ENCODE measurements at places on chromosomes 12 and 14.
A peak's percentile ranks its signal among the peaks of the same experiment; 100 is the strongest.

- no peak for DNase-seq
Measured at GRCh38 chr14:64807551-64807950, 72.2 kb downstream of the SPTB start.

- no peak for DNase-seq
Measured at GRCh38 chr12:72077111-72077820, 138.6 kb downstream of the TPH2 start.

DNA sequence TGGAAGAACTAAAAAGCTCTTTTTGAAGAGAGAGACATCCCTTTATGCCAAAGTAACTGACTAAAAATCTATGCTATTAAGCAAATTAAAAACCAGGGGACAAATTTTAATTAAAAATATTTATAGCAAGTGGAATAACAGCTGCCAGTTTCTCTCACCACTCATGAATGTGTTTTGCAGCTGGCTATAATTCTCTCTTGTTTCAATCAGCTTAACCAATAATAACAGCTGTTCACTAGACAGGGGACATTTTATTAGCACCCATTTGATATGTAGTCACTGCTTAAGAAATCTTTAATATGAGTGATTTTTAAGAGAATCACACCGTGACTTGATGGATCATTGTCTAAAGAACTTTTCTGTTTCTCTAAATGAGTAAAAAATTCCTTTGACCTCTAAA is 34.2 kb upstream of the KRR1 start:
- no peak for DNase-seq

- no peak for DNase-seq
Measured at GRCh38 chr14:68509188-68509983, 283.5 kb downstream of the ZFP36L1 start.

GRCh38 chr14:64465831-64466554 is 694 bp downstream of the AKAP5 start:
- DNase-seq, result peak; percentile 28

DNA sequence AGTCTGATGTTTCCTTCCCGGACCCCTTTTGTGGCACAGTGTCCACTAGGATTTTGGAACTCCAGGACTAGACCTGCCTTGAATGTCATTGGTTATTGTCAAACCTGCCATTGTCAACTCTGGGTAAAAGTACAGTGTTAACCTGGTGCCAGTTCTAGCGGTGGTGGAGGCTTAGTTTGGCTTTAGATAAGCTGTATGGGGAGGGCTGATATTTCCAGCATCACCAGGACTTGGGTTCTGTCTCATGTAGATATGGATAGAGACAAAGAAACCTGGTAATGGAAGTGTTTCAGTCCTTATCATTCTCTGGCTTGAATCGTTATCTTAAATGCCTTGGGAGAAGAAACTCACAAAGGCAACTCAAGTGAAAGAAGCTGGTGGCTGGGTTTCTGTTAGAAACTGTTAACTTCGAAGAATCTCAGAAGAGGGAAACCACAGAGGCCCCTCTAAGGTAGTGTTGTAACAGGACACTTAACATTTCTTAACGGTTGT is 10.6 kb downstream of the CHST11 start:
- DNase-seq, result no peak

DNA sequence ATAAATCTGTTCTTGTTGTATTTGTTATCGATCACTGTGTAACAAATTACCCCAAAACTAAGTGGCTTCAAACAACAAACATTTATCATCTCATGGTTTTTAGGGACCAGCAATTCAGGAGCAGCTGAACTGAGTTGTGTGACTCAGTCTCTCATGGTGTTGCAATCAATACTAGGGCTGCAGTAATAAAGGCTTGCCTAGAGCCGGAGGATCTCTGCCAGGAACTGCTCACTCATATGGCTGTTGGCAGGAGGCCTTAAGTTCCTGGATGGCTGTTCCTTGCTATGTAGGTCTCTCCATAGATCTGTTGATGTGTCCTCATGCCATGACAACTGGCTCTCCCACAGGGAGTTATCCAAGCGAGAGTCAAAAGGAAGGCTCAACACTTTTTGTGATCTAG is 3.8 kb upstream of the PSMC6 start:
- peak; percentile 4 for DNase-seq

DNA sequence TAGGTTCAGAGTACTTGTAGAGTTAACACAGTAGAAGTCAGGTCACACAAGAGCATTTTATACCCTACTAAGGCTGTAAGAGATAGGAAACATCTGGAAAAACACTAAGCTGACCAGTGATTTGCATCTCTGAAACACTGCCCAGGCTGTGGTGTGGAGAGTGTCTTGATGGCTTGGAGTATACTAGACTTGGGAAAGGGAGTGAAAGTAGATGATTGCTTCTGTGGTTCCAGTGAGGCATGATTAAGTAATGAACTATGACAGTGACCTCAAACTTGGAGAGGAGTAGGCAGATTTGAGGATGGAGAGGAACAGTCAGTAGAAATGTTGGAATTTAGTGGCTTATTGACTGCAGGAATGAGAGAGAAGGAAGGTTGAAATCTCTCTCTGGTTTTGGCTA is 201.2 kb downstream of the FLRT2 start:
- DNase-seq, result no peak

DNA sequence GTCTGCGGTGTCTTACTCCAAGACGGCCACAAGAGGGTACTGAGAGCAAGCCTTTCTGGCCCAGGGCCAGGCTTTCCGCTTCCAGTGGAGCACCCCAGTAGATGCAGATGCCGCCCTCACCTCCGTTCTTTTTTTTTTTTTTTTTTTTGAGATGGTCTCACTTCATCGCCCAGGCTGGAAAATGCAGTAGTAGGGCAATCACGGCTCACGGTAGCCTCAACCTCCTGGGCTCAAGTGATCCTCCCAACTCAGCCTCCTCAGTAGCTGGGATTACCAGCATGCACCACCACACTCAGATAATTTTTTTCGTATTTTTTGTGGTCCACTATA is 5.6 kb upstream of the LBHD2 start:
- DNase-seq, result peak; percentile 80

- no peak for DNase-seq
Measured at GRCh38 chr12:13504736-13505135, 308.2 kb downstream of the EMP1 start.

DNA sequence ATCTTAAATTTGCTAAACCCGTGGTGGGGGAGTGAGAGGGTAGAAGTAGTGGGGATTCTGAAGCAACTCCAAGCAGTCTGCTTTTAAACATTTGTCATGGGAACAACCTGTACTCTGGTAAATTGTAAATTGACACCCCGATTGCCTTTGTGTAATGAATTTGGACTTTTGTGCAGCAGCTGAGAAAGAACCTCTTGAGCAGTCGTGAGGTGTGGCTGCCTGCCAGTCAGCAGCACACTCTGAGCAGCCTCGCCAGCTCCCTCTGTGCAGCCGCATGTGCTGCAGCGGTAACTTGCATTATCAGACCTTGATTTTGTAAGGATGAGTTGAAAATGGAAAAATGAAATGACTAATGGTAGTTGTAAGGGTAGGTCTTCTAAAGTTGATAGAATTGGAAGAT is 74.3 kb downstream of the SUSD6 start:
- no peak for DNase-seq

DNA sequence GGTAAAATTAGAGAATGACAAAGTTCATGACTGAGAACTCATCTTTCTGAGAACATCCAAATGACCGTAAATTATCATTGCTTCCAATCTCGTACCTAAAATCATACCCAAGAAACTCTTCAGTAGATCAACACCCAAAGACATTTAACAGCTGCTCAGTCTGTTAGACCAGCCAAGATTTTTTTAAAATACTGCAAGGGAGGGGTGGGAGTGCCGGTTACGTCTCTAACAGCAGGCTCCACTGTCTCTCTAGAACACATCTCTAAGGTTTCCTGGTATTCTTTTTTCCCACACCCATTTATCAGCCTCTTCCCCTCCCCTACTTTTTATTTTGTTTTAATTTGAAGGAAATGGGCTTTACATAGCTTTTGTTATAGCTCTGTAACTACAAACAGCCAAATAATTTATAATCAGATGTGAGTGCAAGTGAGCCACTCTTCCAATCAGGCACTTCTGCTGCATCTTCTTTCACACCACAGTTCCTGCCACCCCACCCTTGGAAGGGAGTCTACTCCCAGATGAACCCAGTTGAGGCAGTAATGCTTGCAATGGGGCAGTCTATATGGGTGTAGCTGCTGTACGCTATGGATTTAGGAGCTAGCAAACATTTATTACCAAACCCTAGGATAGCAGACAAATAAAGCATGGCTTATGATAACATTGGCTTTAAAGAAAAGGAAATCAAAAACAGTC is 21.9 kb downstream of the PTPRB start:
- DNase-seq, result no peak

DNA sequence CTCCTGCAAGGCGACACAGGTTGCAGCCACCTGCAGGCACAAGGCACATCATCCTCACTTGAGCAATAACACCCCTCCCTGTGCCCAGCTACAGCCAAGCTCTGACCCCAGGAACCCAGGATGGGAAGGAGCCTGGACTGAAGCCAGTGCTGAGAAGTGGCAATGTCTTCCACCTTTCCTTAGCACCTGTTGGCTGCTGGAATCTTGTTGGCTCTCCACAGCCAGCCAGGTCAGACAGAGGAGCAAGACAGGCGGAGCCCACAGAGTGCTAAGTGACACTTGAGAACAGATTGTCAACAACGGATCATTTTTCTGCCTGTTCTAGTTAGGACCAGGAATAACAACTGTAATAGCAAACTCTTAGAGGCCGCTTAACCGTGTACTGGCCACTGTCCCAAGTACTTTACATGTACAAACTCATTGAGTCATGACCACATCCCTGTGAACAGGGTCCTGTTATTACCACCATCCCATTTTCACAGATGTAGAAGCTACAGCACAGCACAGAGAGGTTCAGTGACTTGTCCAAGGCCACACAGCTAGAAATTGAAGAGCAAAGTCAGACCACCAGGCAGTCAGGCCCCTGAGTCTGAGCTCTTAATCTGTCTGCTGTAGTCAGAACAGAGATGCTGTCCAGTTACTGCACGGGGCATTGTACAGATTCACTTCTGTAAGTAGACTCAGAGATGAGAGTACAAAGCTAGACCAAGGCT is 45.6 kb downstream of the RNFT2 start:
- DNase-seq, result no peak

GRCh38 chr12:109999983-110000505 is 814 bp downstream of the ANKRD13A start:
- DNase-seq, result peak; percentile 19

- DNase-seq, result no peak
Measured at GRCh38 chr12:111318450-111318849, 50.4 kb downstream of the PHETA1 start.

- DNase-seq, result no peak
Measured at GRCh38 chr12:95100264-95101190, 27.1 kb upstream of the NR2C1 start.

DNA sequence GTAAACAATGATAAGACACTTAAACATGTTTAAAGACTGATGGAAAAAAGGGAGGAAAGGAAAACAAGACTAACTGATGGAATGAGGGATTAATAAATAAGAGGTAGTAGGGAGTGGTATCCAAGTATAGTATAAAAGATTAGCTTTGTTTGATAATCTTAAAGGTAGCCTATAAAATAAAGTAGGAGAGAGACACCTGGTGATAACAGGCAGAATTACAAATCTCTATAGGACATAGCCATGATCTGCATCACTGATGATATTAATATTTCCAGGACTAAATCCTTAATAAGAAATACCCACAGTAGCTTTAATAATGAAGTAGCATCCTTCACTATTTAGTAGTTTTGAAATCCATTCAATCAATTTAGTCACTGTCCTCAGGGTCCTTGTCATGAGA is 30.4 kb downstream of the DLGAP5 start:
- peak; percentile 65 for DNase-seq

DNA sequence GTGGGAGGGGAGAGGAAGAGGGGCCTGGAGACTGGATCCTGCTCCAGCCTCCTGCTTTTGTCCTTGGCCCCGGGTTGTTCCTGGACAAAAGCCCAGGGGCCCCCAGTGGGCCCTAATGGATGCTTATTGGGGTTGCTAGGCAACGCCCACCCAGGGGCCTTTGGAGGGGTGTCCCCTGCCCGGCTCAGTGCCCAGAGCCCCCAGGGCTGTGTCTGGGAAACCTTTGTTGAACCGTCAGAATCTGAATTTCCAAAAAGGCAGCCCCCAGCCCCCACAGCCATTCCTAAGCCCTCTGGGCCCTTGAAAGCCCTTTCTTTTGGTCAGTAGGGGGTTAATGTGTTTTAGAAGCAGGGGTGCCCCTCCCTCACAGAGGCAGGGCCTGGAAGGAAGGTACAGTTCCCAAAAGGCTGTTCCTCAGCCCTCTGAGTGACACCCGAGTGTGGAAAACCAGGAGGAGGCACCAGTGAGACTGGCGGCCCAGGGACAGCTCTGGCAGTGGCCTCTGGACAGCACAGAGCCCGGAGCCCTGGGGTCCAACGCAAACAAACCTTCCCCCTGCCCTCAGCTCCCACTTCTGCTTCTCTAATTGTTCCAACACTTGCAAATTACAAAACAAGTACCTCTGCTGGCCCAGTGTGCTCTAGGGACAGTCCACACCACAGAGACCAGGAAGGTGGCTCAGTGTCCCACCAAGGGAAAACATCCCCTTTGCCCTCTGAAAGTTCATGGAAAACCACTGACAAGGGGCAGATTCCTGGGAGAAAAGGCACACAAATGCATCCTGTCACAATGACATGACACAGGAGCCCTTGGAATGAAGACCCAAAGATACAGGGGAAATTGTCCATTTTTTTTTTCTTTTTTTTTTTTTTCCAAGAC is 19.4 kb downstream of the HHIPL1 start:
- no peak for DNase-seq

GRCh38 chr14:93108105-93108504 is 7.6 kb downstream of the ITPK1 start:
- DNase-seq, result no peak

DNA sequence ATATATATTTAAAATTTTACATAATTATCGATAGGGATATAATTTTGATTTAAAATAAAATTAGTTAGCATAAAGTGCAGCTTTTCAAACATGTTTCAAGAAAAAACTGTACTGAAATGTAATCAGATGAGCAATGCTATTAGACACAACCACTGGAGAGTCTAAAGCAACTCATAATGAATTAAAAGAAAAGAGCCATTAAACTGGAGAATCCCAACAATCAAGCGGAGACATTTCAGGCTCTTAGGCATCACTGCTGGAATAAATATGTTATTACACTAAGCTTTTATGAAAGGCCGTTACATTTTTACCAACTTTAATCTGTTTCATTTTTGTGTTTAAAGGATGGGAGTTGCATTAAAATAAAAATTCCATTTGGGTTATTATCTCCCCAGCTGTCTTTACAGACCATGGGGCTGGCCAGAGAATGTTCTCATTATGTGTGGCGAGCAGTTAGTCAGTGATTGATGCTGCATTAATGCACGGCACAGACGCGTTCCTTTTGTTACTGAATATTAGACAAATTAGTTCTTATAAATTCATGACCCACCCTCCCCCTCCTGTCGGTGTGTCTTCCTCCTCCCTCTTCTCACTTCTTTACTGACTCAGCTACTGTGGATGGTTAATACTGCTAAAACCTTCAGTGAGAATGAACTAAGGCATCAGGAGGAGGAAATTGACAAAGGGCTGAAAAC is 156.8 kb downstream of the PDZRN4 start:
- DNase-seq, result no peak

Data from SK-MEL-5 (cell line).